ENCODE measurements at places on chromosomes 1 and 21.
A peak's percentile ranks its signal among the peaks of the same experiment; 100 is the strongest.

DNA sequence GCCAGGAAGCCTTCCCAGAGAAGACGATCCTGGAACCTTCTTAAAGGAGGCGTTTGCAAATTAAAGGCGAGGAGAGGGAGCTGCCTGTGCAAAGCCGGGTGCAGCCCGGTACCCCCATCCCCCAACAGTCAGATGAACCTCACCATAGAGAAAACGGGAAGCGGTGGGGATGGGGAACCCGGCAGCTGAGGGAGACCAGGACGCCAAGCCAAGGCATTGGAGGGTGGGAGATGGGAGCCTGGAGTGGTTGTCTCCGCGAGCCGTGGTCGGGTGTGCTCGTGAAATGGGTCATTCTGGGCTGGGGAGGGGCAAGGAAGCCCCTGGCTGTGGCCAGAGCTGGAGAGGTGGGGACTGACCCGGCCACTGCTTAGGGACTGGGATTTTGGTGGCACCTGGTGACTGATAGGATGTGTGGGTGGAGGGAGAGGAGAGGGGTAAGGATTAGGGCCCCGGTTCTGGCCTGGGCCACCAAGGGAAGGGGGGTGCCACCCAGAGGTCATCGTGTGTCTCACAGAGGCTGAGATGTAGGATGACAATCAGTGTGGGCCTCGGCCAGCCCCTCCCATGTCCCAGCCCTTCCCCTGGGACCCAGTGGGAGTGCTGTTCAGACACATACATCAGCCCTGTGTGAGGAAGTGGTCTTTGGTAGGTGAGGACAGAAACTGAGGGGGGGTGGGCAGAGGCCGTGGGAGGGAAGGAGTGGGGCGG is 676 bp upstream of the PADI2 start:
- peak; percentile 41 for DNase-seq

DNA sequence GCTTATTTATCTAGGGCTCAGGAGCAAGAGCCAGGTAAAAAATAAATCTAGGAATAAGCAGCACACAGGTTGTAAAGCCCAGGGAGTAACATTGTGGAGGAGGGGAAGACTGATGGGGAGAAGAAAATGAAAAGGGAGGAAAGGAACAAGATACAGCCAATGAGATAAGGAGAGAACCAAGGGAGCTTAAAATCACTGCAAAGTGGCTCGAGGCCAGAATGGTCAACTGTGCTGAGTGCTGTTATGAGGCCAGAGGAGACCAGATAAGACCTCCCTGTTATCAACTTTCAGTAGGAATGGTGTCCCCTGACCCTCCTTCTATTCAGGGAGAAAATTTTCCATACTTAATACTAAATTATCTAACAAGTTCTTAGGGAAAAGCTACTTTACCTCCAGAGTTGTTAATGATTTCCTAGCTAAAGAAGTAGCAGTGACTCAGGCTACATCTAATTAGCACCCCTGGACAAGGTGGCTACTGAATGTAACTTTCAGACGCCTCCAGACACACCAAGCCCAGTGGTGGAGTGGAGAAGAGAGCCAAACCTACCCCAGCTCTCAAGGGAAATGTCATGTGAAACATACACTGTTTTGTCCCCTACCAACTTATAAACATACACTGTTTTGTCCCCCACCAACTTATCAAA is 25.5 kb downstream of the ENAH start:
- DNase-seq, result no peak

DNA sequence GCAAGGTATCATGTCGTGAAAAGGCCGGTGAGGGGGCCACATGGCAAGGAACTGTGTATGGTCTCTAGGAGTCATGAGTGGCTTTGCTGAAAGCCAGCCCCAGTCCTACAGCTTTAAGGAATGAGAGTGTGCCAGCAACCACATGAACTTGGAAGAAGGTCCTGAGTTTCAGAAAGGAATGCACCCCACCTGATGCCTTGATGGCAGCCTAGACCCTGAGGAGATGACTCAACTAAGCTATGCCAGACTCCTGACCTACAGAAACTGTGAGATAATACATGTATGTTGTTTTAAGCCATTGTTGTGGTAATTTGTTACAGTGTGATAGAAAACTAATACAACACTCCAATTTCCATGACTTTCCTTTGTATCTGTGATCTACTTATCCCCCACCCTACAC is 33.5 kb upstream of the AKT3 start:
- DNase-seq, result no peak

- no peak for DNase-seq
Observed at GRCh38 chr1:111062081-111062480, 77.8 kb downstream of the DRAM2 start.

- DNase-seq, result no peak
Observed at GRCh38 chr1:28437264-28437923, 67.9 kb downstream of the PHACTR4 start.

DNA sequence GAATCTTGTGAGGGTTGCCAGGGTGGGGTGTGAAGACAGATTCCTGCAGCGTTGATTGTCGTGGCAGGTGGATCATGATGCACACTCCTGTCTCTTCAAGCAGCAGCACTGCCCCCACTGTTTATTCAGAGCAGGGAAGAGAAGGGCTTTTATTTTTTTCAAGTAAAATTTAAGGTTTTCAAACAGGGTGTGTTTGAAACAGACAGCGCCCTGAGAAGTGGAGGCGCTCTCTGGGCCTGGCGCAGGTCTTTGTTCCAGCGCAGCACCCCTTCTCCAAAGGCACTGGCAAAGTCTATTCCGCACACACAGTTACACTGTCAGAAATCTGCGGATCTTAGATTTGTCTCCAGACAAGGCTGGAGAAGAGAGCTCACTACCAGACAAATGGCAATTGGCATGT is 7.0 kb downstream of the C1orf53 start:
- peak; percentile 12 for DNase-seq

- DNase-seq, result no peak
Observed at GRCh38 chr1:154501423-154502065, 475 bp upstream of the TDRD10 start.

DNA sequence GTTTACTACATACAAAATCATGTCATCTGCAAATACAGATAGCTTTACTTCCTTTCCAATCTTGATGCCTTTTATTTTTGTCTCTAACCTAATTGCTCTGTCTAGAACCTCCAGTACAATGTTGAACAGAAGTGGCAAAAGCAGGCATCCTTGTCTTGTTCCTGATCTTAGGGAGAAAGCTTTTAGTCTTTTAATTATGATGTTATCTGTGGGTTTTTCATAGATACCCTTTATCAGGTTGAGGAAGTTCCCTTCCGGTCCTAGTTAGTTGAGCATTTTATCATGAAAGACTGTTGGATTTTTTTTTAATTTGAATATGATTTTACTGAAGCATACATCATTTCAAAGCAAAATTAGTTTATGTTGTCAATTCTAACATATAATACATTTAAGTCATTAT is 45.7 kb upstream of the DISC1 start:
- DNase-seq, result no peak

GRCh38 chr1:12085643-12086260 is 22.6 kb downstream of the TNFRSF8 start:
- DNase-seq, result peak; percentile 93

DNA sequence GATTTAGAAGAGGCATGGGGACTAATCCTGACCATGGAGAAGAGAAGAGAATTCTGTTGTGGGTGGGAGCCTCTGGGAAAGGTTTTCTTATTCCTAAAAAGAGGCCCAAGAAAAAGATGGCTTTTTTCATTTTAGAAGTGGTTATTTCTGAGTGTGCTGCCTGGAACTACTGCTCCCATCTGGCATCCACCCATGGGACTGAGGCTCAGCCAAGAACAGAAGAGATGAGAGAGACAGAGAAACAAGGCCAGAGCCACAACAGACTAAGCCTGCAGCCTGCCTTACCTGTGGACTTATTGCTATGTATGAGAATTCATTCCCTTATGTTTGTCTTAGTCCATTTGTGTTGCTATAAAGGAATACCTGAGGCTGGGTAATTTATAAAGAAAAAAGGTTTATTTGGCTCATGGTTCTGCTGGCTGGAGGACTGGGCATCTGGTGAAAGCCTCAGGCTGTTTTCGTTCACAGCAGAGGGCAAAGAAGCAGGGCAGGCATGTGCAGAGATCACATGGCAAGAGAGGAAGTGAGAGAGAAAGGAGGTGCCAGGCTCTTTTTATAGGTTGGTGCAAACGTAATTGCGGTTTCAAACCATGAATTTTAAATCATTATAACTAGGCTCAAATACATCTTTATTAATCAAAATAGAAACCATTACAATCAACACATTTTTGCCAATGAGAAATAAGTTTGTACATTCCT is 57.5 kb upstream of the PRDM2 start:
- DNase-seq, result no peak

- no peak for DNase-seq
Observed at GRCh38 chr1:221692643-221693042, 49.2 kb downstream of the DUSP10 start.

DNA sequence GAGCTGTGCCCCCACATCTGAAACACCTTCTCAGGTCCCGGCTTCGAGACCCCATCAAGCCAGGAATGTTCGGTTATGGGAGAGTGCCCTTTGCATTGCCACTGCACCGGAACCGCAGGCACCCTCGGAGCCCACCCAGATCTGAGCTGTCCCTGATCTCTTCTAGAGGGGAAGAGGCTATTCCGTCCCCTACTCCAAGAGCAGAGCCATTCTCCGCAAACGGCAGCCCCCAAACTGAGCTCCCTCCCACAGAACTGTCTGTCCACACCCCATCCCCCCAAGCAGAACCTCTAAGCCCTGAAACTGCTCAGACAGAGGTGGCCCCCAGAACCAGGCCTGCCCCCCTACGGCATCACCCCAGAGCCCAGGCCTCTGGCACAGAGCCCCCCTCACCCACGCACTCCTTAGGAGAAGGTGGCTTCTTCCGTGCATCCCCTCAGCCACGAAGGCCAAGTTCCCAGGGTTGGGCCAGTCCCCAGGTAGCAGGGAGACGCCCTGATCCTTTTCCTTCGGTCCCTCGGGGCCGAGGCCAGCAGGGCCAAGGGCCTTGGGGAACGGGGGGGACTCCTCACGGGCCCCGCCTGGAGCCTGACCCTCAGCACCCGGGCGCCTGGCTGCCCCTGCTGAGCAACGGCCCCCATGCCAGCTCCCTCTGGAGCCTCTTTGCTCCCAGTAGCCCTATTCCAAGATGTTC is 4.3 kb downstream of the ADAMTSL4 start:
- DNase-seq, result no peak

Data from hematopoietic multipotent progenitor cell treated with erythropoietin and hydrocortisone succinate and interleukin-3 and kit ligand, for 6 days (in vitro differentiated cells).